ENCODE measurements at places on chromosomes 7 and 10. TPM values are rescaled to one million over a fixed set of nuclear protein-coding genes. Genes with fewer than 3 reads are reported as not detected.

A1CF gene
- not detected for total RNA-seq

CCT6A gene
- 155 TPM for total RNA-seq

OPALIN gene
- not detected for total RNA-seq

GHRHR gene
- total RNA-seq = not detected

GIMAP8 gene
- not detected for total RNA-seq

PALD1 gene
- total RNA-seq = 1.8 TPM

H2BK1 gene
- total RNA-seq = not detected

POM121 gene
- total RNA-seq = 7.2 TPM
